ENCODE measurements at places on chromosomes 11 and 22.

- no peak for DNase-seq
Measured at GRCh38 chr22:38843657-38844314, at the start of gene NPTXR. Gene NPTXR (minus strand): TSS chr22:38844028.

DNA sequence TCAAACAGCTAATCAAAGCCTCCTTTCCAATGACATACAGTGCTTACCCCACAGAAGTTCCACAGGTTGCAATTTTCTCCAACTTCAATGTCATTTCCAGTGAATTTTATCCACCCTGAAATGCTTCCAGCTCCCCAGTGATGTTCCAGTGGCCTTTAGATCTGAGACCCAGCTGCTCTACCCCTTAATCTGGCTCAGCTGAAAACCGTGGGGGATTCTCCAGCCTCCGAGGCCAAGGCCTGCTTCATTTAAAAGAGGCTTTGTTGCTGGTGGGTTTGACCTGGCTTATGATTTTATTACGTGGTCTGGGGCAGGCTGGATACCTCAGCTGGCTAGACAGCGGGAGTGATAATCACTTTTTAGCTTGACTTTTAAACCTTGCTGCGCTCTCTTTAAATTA is 10.9 kb downstream of the HEPHL1 start:
- no peak for DNase-seq

DNA sequence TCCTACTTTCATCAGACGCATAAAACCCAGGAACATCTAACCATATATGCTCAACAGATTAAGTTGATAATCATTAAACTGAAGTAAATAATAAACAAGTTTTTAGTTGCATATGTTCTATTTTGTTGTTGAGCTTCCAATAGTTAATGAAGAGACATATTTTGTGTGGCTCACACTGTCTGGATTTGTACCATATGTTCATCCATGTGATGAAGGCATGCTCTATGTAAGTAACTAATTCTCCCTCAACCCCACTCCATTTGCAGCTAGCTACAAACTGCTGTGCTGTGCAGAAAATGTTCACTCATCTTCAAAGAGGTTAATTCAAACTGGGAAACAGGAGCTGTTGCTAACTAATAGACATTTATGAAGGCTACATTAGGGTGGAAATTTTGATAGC is 589.7 kb upstream of the LRRC4C start:
- DNase-seq: no peak

GRCh38 chr11:61626580-61627380 is 45.9 kb upstream of the SYT7 start:
- DNase-seq: no peak

- no peak for DNase-seq
Measured at GRCh38 chr11:17233101-17233500, 25.3 kb upstream of the PIK3C2A start.

DNA sequence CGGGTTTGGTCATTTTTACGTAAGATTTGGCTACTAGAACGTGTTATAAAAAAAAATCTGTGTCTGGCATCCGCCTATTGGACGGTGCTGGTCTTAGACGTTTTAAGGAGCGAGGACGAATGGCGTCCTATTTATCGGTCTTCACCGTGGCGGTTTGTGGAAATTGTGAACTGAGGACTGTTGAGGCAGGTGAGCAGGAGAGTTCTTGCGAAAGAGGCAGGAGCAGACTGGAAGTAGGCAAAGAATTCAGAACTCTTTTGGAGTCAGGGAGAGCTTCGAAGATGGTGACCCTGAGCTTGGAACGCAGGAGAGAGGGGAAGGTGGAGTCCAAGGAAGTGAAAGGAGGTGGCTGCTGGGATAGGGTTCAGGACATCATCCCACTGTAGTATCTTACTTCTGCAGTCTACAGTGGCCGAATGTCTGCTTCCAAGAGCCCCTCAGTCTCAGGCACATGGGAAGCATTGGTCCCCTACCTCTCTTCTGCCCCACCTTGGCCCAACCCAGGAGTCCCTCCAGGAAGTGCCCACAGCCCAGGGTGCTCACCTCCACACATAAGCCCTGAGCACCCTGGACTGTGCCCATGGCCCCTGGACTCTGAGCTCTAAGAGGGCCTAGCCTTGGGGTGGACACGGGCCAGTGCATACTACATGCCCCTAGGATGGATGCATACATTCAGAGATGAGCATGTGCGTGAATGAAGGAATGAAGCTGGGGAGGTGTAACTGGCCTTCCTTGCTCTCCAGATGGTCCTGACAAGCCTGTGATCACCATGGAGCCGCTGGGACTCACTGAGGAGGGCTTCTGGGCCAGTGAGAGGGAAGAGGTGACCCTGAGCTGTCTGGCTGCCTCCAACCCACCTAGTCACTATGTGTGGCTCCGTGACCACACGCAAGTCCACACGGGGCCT is 3.7 kb downstream of the VSIG10L2 start:
- no peak for DNase-seq

DNA sequence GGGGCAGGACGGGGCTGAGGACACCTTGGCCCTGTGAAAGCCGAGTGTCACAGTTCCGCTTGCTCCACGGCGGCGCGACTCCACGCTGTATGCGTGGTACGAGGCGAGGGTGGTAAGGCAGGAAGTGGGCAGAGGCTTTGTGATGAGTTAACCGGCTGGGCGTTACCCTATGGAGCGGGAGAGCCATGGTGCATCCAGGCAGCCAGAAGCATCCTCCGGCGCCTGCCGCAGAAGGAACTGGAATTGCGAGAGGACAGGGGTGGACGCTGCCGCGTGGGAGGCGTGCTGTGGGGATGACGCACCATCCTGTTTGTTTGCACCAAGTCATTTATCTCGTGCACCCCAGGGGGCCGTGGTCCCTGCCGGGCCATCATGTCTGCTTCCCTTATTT is 643.9 kb downstream of the BRD1 start:
- no peak for DNase-seq

DNA sequence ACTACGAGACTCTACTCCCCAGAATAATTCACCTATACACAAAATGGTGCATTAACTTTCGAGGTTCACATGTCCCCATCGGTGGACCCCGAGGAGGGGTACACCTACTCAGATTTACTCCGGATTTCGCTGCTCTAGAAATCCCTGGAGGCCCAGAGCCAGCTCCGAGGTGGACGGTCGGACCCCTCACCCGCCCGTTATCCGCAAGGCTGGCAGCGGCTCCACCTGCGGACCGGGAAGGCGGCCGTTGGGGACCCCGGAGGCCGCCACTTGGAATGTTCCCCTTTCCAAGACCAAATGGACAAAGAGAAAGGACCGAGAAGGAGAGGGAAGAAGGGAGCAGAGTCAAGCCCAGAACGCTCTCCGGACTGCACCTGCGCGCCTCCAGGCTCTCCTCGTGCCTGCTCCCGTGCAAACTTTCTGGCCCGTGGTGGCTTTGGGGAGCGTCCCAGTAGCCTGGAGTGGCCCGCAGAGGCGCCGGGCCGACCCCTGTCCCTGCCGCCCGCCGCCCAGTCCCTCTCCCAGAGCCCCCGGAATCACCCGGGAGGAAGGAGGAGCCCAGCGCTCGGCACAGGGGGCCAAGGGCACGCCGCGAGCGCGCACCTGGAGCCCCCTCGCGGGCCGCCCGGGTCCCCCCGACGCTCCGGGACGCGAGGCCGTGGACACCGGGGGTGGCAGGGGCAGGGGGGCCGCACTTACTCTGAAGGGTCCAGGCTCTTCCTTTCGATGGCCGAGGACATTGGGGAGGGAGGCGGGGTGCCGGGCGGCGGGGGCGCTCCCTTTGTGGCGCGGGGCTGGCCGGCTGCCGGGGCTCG is 23.0 kb downstream of the LMO2 start:
- DNase-seq: no peak

GRCh38 chr11:6127881-6128280 is 20.4 kb downstream of the OR56B4 start:
- DNase-seq: no peak

DNA sequence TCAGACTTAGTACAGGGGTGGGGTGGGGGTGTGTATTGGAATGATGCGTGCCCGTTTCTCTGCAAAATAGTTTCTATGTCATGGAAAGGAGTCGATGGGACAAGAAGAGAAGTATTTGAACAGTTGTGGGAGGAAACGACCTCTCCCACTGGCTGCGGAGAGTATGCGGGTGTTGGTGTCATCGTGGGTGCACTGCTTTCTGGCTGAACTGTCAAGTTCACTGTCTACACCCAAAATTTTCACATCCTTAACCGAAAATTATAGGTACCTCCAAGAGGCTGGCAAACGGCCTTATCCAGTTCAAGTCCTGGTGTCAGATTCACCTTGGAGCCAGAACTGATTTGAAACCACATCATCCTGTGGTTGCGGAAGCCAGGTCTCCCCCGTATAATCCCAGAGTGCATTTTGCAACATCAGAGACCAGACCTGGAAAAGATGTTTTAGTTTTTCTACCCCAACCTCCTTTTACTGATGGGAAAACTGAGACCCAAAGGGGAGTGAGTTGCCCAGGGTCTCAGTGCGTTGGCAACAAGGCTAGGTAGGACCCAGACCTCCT is 497 bp upstream of the SSRP1 start:
- no peak for DNase-seq

GRCh38 chr22:42519525-42520401 is at the start of gene RRP7A:
Gene RRP7A (minus strand): TSS chr22:42519796. CDS start chr22:42519786, 10 bp downstream.
- DNase-seq: peak; percentile 79

- DNase-seq: no peak
Measured at GRCh38 chr11:79942090-79942489, 501.3 kb upstream of the TENM4 start.

DNA sequence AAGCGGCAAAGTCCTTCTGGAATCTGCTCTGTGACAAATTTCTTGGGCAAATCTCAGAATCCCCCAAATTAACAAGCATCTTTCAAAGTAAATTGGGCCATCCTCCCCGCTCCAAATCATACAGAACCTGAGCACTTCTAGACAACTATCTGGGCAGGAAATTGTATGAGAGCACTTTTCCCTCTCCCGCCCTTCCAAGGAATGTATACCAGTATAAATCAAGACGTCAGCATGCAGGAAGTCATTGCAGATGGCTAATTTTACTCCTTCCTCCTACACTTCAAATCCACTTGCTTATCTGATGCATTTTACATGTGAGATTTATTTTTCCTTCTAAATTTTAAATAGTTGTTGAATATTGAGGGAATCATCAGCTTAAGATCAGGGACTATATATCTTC is 52.1 kb downstream of the NTM start:
- DNase-seq: no peak

GRCh38 chr22:20581503-20582170 is 74.2 kb downstream of the MED15 start:
- DNase-seq: no peak

GRCh38 chr11:44746894-44747293 is 20.1 kb downstream of the TSPAN18 start:
- DNase-seq: no peak

GRCh38 chr11:34263441-34264091 is 94.2 kb downstream of the ABTB2 start:
- DNase-seq: no peak

GRCh38 chr11:119602745-119603373 is 126.1 kb downstream of the NECTIN1 start:
- no peak for DNase-seq

GRCh38 chr22:37781434-37782059 is 26.2 kb upstream of the GCAT start:
- DNase-seq: no peak

GRCh38 chr11:112558691-112559090 is 298.0 kb upstream of the PLET1 start:
- no peak for DNase-seq

DNA sequence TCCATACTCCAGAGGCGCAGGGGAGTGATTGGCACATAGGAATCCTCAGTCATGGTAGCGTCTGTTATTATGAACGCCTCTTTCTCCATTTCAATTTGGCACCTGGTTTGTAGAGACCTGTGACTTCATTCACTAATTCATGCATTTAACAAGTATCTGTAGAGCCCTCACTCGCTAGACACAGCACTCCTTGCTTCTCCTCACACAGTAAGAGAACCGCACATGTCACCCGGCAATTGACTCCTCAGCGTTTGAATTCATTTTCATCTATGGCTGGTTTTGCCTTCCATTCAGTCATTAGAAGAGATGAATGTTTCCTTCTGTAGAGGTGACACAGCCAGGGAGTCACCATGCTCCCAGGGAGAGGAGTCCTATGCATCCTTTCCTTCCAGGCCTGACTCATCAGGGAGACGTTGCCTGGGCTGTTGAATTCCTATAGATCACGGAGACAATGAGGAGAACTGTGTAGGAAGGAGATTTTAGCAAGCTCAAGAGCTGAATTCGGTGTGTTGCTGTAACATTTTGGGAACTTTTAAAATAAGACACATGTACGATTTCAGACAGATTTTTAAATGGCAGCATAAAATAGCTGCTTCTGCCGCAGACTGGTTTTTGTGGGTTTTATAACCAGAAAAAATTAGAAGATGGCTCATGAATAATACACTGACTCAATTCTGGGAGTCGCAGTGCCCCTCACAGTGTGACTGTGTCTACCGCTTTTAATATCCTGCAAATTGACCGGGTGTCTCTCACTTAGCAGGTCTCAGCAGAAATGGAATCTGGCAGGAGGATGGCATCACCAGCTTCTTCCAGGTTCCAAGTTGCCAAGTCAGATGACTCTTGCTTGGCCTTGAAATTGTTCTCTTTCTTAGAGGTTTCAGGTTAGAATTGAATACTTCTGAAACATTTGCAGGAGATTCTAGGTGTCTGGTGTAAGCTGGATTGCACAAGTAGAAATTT is 44.4 kb upstream of the CLMP start:
- DNase-seq: no peak

DNA sequence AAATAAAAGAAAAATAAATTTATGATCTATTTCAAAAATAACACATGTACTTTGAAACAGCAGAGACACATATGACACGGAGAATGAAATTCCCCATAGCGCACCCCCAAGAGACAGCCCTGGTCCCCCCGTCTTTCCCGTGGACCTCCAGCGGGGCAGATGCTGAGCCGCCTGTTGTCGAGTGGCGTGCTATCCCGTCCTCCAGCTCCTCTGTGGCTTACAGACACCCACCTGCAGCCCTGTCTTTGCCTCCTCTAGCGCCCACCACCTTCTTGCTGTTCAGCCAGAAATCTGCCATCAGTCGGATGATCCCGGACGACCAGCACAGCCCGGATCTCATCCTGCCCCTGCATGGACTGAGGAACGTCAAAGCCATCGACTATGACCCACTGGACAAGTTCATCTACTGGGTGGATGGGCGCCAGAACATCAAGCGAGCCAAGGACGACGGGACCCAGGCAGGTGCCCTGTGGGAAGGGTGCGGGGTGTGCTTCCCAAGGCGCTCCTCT is 44.4 kb upstream of the PPP6R3 start:
- no peak for DNase-seq

- no peak for DNase-seq
Measured at GRCh38 chr11:132496341-132496740, 1036.0 kb downstream of the OPCML start.
